ENCODE measurements at places on chromosomes 11 and 22.

- no peak for DNase-seq
These were observed 366.9 kb downstream of the NTM start for GRCh38 chr11:131737357-131737756.

DNA sequence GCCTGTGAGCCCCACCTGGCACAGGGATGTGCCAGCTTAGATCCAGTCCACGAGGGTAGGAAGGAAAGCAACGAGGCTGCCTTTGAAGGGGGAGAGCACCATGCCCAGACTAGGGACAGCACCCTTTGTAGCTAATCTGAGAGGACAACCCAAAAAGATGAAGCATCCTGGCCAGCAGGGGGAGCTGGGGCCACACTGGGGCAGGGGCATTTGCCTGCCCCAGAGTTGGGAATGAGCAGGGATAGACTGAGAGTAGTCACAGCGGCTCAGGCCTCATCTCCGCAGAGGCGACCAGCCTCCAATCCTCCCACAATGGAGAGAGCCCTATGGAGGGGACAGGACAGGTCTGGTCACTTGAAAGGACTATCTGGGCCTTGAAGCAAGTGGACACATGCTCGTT, 16.4 kb downstream of the LMO1 start:
- peak; percentile 39 for DNase-seq

DNA sequence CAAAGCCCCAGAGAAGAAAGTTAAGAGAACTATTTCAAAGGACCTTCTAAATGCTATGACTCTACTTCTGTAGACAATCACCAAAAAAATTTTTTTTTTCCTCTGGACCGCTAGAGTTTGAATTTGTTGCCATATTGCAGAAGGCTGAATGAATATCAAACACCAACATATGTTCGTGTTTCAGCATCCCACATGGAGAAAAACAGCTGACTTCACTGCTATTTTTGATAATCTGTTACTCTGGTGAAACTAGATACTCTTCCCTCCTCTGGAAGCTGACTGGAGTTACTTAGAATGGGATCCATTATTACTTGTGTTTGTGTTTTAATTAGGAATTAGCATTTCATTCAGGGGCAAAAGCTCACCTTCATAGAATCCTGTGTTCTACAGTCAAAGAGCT, 447.0 kb downstream of the AASDHPPT start:
- no peak for DNase-seq

GRCh38 chr11:130118165-130118564, 41.4 kb upstream of the ST14 start:
- DNase-seq, result peak; percentile 48

DNA sequence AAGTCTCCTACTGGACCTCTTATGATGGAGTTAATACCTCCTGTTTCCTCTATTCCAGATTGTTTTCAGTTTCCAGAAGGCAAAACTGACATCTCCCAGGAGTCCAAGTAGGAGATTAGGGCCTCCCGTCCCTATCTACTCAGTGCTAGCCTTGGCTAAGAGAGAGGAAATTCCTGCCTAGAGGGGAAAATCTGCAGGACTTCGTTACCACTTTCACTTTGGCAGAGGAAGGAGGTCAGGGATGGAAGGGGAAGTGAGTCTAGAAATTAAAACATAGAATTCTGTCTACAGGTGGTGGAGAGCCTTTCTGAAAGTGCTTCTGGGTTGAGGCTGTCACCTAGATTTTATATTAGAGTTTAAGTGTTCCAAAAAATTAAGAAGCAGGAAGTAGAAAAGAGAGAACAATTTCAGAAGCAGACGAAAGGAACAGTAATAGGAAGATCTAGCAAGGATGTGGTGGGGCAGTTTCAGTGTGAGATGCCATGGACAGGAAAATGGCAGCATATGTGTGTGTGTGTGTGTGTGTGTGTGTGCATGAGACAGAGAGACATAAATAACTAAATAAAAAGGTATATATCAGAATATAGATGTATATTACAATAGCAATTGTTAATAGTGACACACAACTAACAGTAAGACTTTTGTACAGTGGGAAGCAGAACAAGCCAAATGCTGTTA, 2.4 kb upstream of the TRIM68 start:
- DNase-seq, result peak; percentile 51

DNA sequence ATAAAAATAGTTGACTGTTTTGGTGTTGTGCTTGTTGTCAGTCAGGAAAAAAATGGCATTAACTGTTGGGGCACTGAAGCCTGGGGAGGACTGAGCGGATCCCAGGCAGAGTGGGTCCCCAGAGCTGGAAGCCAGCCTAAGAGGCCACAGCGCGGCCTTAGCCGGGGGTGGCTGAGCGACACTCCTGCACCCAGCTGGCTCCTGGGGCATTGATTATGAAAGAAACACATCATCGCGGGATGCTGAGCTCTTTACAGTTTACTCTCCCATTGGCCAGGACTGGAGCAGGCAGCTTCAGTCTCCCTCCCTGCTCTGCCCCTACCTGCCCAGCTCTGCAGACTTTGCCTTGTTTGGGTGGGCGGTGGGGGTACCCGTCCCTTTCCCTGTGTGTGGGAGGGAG, 121.5 kb downstream of the ST3GAL4 start:
- no peak for DNase-seq

DNA sequence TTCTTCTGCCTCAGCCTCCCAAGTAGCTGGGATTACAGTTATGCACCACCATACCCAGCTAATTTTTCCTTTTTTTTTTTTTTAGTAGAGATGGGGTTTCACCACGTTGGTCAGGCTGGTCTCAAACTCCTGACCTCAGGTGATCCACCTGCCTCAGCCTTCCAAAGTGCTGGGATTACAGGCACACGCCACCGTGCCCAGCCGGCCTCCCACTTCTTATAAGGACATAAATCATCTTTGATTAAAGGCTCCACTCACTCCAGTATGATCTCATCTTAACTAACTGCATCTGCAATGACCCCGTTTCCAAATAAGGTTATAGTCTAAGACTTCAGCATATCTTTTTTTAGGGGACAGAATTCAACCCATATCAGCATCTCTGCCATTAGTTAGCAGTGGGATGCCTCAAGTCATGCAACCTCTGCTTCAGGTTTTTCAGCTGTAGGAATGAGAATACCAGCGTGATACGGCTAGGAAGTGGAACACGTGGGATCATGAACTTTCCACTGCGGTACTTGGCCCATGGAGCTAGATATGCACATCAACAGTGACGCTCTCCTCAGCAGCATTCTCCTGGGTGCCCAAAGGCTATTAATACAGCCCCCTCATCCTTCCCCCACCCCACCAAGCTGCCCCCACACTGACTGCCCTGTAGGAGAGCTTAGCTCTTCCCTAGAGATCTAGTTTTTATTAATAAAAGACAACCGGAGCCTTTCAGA, 41.4 kb downstream of the MCHR1 start:
- no peak for DNase-seq
